Lower lobe of right lung (tissue), 2 donors: ENCODE measurements at places on chromosomes 6 and 20. TPM values are rescaled to one million over a fixed set of nuclear protein-coding genes. Genes with fewer than 3 reads are reported as not detected.

DNA sequence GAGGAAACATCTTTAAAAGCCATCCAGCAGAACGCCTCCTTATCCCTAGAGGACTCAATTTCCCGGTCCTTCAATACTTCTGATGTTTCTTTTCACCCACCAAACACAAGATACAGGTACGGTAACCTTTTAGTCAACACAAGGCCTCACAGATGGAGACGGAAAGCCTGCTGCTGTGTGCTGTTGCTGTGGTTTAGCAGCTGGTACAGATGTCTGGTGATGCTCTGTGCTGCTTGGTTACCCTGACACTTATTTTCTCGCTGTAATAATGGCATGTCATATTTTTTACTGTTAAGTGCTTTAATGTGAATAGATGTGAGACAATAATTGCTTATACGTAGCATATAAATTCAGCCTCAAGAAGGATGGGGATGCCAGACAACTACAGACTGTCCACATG, 25.3 kb downstream of the GMDS start:
- no peak for DNase-seq

DNA sequence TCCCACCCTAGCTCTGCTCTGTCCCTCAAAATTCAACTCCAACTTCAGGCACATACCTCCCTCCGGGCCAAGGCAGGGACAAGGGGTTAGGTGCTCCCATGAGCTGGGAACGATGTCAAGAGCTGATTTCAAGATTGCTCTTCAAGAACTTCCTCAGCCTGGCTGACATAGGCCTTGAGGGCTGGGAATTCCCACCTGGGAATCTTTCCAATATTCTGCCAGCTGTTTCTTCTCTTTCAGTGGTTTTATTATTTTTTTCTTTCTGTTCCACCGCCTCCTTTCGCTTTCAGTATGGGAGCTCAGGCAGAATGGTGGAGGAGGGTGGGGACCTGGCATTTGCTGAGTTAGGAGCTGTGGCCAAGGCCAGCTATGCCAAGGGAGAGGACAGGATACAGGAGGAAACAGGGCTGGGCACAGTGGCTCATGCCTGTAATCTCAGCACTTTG, 33.7 kb downstream of the SRSF3 start:
- peak; percentile 65 for DNase-seq

GRCh38 chr6:63537201-63537958, 34.9 kb upstream of the LOC128125822 start:
- no peak for DNase-seq

DNA sequence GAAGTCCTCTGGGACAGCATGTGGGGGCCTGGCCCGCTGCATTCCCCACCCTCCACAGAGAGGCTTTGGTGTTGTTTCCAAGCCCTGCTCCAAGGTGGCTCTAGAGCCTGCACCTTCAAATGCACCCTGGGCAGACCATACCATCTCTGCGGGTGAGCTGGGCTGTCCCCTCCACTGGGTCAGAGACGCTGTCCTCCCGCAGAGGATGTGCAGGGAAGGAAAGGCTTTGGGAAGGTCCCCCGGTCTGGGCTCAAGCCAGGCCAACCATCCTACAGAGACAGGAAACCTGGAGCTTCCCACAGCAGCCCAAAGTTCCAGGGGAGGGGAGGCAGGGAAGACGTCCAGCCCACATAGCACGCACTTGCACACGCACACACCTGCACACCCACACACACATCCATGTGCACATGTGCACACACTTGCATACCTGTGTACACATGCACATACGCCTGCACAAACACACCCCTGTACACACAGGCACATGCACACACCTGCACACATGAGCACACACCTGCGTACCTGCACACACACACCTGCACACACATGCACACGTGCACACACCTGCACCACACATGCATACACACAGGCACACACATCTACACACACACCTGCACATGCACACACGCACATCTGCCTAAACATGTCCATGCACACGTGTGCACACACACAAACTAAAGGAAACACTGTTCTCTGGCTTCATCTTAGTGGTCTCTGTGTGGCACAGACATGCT, 155.4 kb downstream of the ERMARD start:
- DNase-seq = no peak

DNA sequence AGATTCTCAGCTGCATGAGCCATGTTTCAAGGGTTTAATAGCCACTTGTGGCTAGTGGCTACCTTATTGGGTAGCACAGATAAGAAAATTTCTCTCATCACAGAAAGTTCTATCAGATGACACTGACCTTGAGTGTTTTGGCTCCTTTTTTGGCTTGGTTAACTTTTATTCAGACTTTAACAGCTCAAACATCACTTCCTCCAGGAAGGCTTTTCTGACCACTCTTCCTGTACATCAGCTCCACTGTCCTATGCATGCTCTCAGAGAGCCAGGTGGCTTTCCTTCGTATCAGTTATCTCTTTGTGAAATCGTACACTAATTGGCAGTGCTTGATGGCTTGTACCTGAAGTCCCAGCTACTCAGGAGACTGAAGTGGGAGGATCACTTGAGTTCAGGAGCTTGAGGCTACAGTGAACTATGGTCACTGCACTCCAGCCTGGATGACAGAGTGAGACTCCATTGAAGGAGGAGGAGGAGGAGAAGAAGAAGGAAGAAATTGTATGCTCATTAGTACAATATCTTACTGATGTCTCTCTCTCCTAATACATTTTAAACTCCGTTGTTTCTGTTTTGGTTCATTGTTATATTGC, 10.7 kb downstream of the MAFB start:
- no peak for DNase-seq

DNA sequence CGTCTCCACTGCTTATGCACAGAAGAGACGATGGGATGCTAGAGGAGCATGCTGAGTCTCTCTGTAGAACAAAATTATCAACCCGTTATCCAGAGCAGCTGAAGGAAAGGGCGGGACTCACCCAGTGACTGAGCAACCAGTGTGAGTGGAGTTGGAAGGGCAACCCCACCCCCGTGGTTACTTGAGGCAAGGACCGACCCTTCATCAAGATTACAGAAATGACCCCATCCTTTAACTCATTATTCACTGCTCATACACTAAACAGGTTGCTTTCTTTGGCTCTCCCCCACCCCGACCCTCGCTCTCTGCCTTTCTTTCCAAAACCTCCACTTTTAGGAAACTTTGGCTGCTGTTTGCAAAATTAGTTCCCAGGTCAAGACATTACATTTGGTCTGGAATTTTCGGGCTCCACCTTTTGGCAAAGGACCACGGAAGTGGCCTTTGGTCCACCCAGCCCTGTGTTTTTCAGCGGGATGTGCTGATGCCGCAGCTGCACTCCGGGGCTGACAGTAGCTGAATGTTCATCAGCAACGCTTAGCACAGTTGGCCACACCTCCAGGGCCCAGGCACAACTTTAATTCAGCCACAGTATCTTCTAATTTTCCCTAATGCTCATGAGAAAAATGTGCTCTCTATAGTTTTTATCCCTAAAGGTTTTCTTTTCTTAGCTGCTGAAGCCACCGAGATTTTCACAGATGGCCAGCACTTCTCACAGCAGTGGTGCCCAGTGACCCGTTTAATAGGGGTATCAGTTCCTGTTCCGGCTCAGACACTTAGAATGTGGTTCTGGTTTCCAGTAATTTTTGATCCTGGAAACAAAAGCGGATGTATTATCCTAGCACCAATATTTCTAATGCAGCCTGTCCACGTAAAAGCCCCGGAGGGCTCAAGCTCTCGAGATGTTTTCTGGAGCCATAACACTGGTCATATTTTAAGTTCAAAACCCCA, 103.6 kb upstream of the NXT1 start:
- DNase-seq = no peak

GRCh38 chr6:158026901-158027589, 45.4 kb downstream of the SYNJ2 start:
- peak; percentile 44 for DNase-seq

DNA sequence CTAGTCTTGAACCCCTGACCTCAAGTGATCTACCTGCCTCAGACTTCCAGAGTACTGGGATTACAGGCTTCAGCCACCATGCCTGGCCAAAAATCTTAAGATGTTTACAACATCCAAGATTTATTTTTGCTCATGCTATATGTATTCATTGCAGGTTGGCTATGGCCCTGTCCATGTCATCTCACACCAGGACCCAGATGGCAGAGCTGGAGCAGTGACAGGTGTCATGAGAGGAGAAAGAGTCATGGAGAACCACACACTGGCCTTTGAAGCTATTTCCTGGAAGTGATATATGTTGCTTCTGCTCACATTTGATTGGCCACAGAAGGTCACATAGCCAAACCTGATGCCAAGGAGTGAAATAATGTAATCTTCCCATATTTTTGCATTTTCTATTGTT, 13.8 kb upstream of the DDR1 start:
- no peak for DNase-seq

- DNase-seq = peak; percentile 65
Measured at GRCh38 chr20:10501402-10501801, 66.3 kb downstream of the SLX4IP start.

IYD gene
- 1.9 TPM for total RNA-seq

PLCB1 gene
- total RNA-seq = 6.3 TPM

GCNT2 gene
- 32.2 TPM for total RNA-seq

KIF16B gene
- total RNA-seq = 25.1 TPM

TULP1 gene
- not detected for total RNA-seq

OPRL1 gene
- 2.6 TPM for total RNA-seq
